ENCODE measurements at places on chromosomes 7 and 10.

- DNase-seq = peak; percentile 65
These were observed at the start of gene PRKAR2B for GRCh38 chr7:107044347-107045194. TSS of gene PRKAR2B (plus strand) at chr7:107044705. CDS start at chr7:107044908, 203 bp downstream.

GRCh38 chr10:114346176-114347031, 57.9 kb downstream of the AFAP1L2 start:
- DNase-seq = no peak

- DNase-seq = no peak
These were observed 15.0 kb downstream of the ELN start for GRCh38 chr7:74042746-74043522.

- DNase-seq = no peak
These were observed 43.7 kb downstream of the SRPK2 start for GRCh38 chr7:105345003-105345402.

DNA sequence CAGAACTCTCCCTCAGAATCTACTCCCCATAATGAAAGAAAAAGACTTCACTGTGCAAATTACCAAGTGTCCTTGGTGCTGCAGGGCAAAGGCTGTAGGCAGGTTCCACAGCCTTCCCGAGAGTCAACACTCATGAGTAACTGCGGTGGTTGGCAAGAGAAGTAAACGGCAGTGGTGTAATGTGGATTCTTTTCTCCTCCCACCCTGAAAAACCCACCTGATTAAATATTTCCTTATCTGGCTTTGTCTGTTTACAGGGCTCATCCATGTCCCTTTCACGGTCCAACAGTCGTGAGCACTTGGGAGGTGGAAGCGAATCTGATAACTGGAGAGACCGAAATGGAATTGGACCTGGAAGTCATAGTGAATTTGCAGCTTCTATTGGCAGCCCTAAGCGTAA, 300.9 kb downstream of the BICC1 start:
- no peak for DNase-seq

DNA sequence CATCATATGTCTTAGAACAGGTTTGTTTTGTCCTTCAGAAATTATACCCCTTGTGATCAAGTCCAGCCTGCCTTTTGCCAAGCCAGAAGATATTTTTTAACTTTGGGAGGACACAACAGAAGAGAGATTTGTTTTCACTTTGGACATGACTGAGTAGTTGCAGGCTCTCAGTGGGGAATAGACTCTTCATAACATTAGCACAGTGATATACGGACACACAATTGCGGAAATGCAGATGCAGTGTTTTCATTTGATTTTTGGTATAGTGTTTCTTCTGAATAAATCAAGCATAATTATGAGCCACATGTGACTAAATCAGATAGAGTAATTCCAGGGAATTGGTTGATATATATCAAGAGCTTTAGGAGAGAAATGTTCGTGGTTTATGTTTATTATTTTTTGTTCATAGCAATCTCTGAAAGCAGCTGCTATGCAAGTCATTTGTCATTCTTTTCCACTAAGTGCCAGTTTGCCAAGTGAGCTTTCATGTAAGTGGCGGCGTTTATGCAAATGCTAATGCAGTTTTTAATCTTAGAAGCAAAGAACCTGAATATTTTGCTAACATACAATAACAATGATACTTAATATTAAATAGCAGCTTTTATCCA, 69.6 kb upstream of the HDAC9 start:
- DNase-seq = no peak

DNA sequence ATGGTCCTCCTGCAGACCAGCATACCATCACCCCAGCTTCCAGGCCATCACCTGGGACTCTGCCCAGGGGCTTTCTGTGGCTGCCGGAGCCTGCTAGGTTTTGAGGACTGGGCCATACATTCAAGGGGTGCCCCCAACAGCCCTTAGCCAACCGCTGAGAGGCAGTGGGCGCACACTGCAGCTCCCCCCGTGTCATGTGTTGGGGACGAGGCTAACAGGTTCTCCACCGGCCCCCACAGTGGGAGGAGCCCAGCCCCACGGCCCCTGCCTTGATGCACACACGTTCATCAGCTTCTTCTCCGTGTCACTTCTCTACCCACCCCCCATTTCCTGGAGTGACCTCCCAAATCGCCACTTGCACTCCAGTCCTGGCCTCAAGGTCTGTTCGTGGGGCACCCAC, 543.2 kb upstream of the FOXK1 start:
- DNase-seq = no peak

GRCh38 chr7:149883048-149883438, 9.3 kb downstream of the ATP6V0E2 start:
- DNase-seq = no peak

GRCh38 chr10:131141207-131141606, 170.3 kb downstream of the TCERG1L start:
- DNase-seq = no peak

GRCh38 chr7:71735961-71736556, 604.1 kb downstream of the GALNT17 start:
- peak; percentile 6 for DNase-seq

- no peak for DNase-seq
These were observed 99.7 kb upstream of the SDK1 start for GRCh38 chr7:3201306-3201705.

- no peak for DNase-seq
These were observed 46.2 kb downstream of the GRK5 start for GRCh38 chr10:119253433-119254174.

DNA sequence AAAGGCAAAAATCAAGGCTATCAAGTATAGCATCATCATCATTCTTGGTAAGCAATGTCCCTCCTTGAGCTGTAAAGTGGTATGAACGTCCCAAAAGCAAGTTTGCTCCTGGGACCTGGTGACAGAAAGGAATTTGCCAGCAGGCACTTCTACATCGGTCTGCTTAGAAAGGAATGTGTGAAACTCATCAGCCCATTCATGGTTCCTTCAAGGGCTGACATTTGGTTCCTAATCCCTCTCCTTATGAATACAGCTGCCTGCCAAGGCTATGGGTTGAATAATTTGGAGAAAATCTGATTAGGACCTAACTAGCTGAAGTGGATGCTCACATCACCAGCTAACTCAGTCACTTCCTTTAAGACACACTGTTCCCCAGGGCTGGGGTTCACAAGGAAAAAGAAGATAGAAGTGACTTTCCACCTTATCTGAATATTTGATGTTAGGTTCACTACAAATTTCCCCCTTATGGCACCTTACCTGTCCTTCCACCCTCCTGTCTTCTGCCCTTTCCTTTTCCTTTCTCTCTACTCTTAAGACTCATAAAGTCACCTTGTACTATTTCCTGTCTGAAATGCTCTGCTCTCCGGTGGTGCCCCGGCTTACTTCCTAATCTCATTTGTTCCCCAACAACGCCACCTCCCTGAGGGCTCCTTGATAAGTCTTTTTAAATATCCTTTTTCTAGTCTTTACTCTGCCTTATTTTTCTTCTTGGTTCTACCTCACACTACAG, 187.1 kb downstream of the NPSR1 start:
- DNase-seq = no peak

DNA sequence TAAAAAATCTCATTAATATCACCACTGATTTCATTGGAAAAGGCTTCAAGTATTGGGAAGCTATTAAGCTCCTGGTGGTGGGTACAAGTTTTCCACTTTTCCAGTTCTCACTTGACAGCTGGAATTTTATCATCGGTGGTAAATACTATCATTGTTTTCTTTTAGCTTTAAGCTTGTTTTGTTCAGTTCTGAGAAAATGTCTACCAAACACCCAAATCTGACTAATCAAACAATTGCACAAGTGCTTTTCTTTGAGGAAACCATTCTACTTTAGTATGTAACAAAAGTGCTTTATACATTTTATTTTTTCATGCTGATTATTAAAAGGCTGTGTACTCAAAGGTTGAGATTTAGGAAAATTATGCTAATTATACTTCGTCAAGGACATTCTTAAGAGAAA, 7.9 kb downstream of the PRPF18 start:
- no peak for DNase-seq

- no peak for DNase-seq
These were observed 316.4 kb downstream of the PHTF2 start for GRCh38 chr7:78114993-78115392.

GRCh38 chr7:127644484-127644883, 7.5 kb upstream of the SND1 start:
- no peak for DNase-seq

- no peak for DNase-seq
These were observed 11.6 kb downstream of the HBP1 start for GRCh38 chr7:107180378-107180777.

- DNase-seq = no peak
These were observed 429.6 kb downstream of the AUTS2 start for GRCh38 chr7:70027867-70028266.

DNA sequence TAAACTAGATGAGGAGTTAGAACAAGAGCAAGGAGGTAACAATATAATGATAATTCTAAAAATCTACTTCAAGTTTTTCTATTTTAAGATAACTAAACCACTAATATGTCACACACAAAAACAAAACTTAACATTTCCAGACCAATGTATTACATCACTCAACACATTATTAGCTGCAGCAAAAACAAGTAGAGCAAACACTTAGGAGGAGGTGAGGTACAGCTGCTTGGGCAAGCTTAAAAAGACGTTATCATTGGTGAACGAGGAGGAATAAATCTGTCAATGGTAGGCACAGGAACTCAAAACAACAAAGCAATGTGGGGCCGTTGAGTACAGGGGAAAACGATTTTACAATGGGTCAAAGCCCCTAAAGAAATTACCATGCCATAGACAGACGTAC, 58.8 kb downstream of the EZH2 start:
- no peak for DNase-seq

DNA sequence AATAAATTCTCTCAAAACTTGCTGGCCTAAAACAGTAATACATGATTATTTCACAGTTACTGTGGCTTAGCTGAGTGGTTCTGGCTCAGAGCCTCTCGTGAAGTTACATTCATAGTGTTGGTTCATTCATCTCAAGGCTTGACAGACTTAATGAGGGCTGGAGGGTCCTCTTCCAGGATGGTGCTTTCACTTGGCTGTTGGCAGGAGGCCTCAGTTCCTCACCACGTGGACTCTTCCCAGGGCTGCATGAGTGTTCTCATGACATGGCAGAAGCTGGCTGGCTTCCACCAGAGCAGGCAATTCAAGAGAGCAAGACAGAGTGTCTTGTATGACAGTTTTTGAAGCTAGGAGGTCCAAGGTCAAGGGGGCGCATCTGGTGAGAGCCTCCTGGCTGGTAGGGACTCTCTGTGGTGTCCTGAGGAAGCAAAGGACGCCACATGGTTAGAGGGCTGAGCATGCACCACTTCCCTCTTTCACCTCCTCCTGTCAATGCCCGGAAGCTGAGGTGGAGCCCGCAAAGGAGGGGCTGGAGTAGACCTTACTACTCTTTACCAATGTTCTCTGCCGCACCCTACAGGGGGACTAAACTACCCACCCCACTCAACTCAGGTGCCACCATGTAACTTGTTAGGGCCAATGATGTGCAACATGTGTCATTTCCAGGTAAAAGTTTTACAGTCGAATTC, 58.2 kb upstream of the YAE1 start:
- no peak for DNase-seq

GRCh38 chr10:70950801-70951200, 62.4 kb upstream of the PCBD1 start:
- DNase-seq = no peak

- DNase-seq = peak; percentile 48
These were observed 49.4 kb downstream of the AKR1D1 start for GRCh38 chr7:138125598-138126111.

DNA sequence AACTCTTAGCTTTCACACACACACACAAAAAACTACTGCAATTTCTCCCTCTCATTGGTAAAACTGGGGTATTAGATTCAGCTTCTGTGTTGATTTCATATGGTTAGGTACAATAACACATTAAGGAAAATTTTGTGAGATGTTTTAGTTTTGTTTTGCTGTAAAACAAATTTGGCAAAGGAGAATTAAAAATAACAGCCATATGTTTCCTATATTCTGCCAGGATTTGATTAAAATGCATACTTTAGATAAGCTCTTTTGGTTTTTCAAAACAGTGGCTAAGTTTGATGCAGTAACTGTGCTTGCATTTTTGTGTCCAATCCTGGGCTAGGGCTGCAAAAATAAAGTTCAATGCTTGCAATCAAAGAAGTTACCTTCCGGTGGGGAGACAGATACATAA, 126.3 kb downstream of the CALCR start:
- DNase-seq = no peak

- DNase-seq = peak; percentile 74
These were observed 5.2 kb downstream of the DUSP5 start for GRCh38 chr10:110502851-110503301.

DNA sequence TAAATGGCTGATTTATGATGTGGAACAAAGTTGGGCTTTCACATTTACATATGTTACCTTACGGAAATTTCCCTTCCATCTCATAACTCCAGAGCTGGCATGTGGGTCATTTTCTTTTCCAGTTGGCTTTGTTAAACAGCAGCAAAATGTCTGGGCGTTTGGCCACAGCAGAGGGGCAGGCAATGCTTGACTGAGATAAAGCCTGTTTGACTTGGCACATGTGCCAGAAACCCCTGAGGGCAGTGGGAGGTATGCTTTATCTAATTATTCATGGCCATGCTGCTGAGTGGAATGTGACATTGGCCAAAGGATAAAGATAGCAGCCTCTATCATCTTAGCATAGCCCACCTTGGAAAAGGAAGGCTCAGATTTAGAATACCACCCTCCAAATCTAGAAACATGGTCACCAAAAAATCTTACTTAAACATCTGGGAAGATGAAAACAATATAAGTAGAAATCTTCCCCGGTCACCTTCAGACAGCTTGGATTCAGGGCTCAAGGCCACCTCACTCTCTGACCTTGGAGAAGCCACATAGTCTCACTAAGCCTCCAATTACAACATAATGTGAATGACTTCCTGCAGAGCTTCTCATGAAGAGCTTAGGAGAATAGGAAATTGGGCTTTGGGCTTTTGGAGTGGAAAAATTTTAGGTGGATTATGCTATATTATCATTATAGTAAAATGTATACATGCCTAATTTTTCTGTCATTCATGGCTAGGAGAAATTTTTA, 101.5 kb downstream of the GRM3 start:
- DNase-seq = no peak

DNA sequence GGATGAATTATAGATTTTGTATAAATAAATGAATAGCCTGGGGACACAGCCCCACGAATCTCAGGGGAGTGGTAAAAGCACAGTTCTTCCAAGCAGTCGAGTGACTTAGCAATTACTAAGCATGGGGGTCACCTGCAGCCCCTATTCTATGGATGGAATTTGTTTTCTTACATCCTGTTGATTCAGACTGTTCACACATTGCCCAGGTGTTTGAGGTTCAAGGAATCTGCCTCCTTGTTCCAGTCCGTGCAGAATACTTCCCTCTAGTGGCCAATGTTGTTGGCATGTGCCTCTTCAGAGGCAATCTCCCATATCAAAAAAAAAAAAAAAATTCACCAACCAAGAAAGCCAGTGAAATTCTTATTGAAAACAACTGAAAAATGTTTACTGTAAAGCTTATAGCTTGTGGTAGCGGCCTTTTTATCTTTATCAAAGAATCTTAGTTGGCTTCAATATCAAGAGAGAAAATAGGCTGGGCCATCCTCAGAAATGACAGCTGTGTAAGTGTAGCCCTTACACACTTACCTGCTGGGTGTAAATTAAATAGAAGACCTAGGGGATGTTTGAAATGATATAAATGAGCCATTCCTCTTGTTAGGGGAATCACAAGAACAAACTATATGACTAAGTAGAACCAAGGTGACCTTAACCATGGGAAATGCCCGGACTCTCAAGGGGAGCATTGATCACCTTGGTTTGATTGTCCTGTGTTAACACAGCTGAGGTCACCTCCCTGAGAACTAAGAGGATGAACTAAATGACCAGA, 7.8 kb downstream of the LIPM start:
- DNase-seq = no peak

- no peak for DNase-seq
These were observed 2.1 kb downstream of the RET start for GRCh38 chr10:43078986-43079273.
